CD4-positive, alpha-beta T cell treated with Interleukin-1 beta for 1 hour (primary cell): ENCODE measurements at places on chromosomes 16 and 17.

- no peak for DNase-seq
Observed at GRCh38 chr16:9014389-9014788, 50.7 kb upstream of the USP7 start.

DNA sequence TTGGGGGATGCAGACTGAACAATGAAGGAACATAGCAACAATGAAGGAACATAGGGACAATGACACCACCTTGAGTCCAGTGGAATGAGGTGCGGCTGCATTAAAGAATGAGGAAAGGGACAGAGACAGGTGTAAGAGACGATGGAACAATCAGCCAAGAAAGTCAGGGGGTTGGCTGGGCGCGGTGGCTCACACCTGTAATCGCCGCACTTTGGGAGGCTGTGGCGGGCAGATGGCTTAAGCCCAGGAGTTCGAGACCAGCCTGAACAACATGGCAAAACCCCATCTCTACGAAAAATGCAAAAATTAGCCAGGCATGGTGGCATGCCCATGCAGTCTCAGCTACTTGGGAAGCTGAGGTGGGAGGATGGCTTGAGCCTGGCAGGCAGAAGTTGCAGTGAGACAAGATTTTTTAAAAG lies 13.6 kb upstream of the CBFB start:
- no peak for DNase-seq

GRCh38 chr17:81612172-81612970 lies 24.5 kb downstream of the NPLOC4 start:
- DNase-seq: no peak

GRCh38 chr17:31321481-31321880 lies at the start of gene EVI2A:
Gene EVI2A (minus strand): TSS chr17:31321622. CDS start chr17:31319013, 2,609 bp downstream.
- DNase-seq: peak; percentile 89

DNA sequence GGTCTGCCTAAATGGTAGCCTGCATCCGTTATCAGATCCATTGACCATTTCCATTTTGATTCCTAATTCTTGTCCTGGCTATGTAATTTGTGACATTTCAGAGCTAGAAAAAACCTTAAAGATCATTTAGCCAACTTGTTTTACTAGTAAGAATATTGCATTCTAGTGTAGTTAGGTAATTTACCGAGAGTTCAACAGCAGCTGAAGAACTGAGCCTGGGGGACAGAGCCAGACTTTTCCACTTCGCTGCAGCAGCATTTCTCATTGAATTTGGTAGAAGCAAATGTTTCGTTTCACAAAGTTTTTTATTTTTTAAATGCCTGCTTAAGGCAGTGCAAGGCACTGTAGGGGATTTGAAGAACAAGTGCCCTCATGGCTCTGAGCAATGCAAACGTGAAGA lies 59.2 kb upstream of the MARCHF10 start:
- DNase-seq: no peak

- DNase-seq: no peak
Observed at GRCh38 chr17:12909046-12909445, 108.8 kb downstream of the ELAC2 start.

- no peak for DNase-seq
Observed at GRCh38 chr16:52843381-52843780, 209.3 kb downstream of the CHD9NB start.

DNA sequence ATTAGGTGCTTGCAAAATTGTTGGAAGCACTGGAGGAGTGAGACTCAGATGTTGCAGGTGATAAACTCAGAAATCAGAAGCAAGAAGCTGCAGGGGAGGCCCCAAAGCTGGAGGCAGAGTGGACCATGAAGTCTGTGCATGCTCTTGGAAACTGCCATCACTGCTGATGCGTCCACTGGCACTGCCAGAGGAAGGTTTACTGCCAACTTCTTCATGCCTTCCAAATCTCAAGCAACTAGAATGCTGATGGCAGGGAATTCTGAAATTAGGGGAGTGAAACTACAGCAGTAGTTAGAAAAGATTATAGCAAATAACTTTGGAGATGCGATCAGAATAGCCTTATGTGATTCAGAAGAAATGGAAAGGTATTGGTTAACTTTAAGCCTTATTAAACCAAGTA lies 277.1 kb upstream of the SDK2 start:
- DNase-seq: no peak

DNA sequence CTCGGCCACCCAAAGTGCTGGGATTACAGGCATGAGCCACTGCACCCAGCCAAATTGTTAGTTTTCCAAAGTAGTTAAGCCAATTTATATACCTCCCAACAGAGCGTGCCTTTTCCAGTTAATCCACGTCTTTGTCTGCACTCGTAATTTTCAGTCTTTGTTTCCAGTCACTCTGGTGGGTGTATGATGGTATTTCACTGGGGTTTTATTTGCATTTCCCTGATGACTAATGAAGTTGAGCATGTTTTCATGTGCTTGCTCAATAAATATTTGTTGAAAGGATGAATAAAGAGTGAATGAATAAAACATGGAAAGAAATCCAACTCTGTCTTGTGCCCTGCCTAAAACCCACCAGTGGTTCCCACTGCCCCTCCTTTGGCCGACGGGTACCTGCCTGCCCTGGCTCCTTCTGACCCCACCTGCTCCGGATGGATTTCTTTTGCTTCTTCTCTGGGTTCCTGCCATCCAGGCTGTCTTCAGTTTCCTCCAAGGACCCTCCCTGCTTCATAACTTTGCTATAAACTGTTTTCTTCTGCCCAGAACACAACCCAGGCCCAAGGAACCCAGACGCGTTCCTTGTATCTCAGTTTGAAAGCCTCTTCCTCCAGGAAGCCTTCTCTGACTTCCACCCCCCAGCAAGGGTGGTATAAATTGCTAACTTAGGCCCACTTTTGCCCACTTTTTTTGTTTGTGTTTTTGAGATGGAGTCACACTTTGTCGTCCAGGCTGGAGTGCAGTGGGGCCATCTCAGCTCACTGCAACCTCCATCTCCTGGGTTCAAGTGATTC lies 3.0 kb upstream of the ABCC1 start:
- no peak for DNase-seq

DNA sequence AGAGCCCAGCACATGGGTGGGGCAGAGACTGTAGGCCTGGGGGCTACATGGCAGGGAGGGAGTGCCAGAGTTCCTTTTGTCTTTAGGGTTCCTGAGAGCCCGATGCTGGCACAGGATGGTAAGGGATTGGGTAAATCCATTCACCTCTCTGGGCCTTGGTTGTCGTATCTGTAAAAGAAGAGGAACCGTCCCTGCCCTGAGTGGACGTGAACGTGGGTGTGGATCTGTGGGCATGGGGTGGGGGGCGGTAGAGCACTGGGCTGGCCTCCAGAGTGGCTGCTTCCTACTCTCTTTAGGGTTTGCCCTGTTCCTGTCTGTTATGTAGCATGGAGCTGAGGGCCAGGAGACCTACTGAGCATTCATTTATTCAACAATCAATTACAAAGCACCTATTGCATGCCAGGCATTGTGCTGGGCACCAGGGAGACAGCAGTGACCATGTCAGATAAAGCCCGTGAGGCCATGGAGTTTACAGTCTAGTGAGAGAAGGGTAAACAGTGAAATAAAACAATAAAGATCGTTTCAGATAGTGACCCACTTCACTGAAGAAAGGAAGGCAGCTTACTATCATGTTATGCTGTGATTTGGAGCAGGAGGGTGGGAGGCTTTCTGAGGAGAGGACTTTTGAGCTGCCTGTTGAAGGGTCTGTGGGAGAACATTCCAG lies 13.1 kb upstream of the TCAP start:
- no peak for DNase-seq

- no peak for DNase-seq
Observed at GRCh38 chr17:19641687-19642372, 6.7 kb upstream of the ALDH3A2 start.

DNA sequence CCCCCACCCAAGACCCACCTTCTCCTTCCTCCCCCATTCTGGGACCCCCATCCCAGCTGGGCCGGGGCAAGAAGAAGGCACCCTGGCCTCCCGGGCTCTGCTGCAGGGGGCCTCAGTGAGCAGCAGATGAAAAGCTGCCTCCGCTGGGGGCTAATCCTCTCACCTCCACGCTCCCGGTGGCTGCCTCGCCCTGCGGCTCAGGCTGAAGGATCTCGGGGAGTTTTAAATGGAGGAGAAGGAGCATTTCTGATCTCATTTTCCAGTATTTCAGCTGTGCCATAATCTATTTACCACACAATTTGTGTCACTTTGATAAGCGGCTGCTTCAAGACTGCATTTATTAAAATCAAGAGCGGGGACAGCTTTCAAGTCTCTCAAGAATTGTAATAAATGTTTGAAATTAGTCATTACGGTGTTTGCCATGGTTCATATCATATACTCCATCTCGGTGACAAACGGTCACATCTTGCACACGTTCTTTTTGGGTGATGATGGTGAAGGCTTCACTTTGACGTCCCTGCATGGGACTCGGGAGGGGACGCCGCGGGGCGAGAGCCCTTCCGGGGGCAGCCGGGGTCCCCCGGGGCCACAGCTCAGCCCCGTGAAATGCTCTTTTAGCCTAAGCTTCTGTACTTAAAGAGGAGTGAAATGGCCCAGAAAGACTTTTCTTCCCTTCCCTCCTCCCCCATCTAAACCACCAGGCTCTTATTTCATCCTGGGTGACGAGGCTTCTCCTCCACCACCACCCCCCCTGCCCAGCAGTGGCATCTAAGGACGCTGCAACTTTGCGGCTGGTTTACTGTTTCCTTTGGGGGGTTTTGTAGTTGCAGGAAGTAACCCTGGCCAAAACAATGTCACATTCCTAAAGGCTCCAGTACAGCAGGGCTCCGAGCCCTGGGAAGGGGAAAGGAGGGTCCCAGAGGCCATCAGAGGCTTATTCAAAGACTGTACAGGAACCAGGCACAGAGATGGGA lies 313.1 kb upstream of the TNRC6C start:
- DNase-seq: peak; percentile 53

GRCh38 chr17:8885967-8886684 lies 18.7 kb upstream of the PIK3R6 start:
- DNase-seq: no peak

- DNase-seq: peak; percentile 80
Observed at GRCh38 chr16:15961060-15961511, 11.7 kb downstream of the ABCC1 start.

GRCh38 chr16:10093576-10093975 lies 88.7 kb downstream of the GRIN2A start:
- no peak for DNase-seq

DNA sequence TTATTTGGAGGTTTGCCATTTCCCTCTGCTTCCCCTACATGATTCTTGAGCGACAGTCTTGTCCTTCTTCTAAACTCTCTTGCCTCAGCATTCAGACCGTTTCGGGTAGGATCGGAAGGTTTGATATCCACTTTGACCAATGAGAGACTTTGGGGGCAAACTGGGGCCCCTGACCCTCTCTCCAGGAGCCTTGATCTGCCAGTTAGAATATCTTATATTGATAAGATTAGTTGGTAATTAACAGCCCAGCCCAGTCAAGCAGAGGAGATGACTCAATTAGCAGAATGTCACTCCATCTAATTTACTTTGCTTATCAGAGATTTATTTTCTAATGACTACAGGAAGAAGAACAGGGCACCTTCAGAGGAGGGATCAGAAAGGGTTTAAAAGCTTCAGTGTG lies 532.8 kb downstream of the XYLT1 start:
- no peak for DNase-seq

- DNase-seq: no peak
Observed at GRCh38 chr17:49690256-49690655, 12.4 kb upstream of the SPOP start.

DNA sequence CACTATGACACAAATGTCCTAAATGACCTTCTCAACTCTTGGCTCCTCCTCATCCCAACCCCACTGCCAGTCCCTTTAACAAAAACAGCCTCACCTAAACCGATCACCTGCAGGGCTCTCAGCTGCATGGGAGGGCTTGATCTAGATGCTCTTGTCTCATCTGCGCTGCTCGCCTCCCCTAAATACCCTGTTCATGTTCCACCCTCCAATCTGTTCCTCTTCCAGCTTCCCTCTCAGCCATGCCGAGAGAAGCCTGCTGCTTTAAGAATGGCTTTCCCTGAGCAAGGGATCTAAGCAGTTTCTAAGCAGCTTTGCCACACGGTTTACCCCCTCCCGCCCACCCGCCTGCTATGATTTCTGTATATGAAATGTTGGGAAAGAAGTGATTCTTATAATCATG lies 23.7 kb downstream of the PIPOX start:
- DNase-seq: no peak

DNA sequence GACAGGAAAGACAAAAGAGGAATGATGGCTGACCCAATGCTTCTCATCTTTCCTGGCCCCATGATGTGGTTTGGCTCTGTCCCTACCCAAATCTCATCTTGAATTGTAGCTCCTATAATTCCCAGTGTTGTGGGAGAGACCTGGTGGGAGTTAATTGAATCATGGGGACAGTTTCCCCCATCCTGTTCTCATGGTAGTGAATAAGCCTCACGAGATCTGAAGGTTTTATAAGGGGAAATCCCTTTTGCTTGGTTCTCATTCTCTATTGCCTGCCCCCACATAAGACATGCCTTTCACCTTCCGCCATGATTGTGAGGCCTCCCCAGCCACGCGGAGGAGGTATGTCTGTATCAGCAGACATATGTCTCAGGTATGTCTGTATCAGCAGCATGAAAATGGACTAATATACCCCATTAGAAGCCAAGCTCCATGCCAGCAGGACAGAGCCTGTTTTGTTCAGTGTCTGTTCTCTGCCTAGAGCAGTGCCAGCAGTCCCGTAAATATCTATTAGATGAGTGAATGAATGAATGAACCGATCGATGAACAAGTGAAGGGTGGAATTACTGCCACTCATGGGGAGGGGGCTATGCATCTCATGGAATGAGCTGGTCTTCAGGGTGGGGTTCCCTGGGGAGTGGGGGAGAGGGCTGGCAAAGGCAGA lies 304.4 kb downstream of the SOX9 start:
- no peak for DNase-seq

DNA sequence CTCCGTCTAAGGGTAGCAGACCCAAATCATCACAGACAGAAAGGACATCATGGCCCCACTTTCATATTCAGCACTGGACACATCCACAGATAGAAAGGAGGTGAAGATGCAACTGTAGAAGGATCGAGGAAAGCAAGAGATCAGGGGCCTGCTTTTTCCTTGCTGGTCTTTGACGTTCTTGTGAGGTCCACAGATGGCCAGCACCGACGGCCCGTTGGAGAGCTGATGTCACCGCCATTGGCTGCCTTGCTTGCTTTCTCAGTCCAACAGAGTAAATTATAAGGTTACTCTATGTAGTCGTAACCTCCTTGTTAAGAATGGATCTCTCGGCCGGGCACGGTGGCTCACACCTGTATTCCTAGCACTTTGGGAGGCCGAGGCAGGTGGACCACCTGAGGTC lies 5.1 kb upstream of the RBFOX3 start:
- DNase-seq: no peak

DNA sequence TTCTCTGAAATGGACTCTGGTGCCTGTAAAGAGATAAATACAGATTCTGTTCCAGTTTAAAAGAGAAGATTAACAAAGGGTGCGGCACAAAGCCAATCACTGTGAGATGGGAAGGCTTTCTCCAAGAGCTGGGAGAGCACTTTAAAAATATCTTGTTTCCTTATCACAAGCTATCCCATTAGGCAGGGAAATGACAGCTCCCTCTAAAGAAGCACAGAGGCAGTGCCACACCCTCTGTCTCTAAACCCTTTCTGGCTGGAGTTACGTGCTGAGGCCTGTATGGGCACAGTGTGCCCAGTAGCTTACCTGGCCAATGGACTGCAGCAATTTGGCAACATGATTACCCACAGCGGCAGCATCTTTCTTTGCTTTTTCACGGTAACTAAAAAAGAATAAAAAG lies 9.0 kb upstream of the TERB1 start:
- DNase-seq: no peak
